ENCODE measurements at places on chromosomes 1 and 21.
A peak's percentile ranks its signal among the peaks of the same experiment; 100 is the strongest.

GRCh38 chr1:240414237-240414636, 197.7 kb downstream of the GREM2 start:
- H3K27me3 ChIP-seq, result no peaks in the 10 kb centered on the region
- no peak overlapping the region for H3K4me3 ChIP-seq
- no peaks in the 10 kb centered on the region for H3K36me3 ChIP-seq
- DNase-seq, result no peak
- H3K27ac ChIP-seq, result no peak overlapping the region
- H3K4me1 ChIP-seq, result no peaks in the 10 kb centered on the region

DNA sequence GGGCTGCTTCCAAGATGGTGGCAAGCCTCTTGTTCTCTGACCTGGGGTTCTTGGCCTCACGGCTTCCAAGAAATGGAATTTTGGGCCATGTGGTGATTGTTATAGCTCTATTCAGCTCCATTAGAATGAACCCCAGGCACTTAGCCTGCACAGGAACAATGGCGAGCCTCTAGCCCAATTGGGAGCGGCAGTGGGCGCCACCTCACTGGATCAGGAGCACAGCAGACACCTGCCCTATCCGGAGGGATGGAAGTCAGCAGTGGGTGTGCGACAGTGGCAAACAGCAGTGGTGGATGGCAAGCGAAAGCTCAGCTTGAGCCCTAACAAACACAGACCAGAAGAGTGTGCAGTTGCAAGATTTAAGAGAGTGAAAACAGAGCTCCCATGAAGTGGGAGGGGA, 230.9 kb downstream of the GPR52 start:
- no peaks in the 10 kb centered on the region for H3K4me1 ChIP-seq
- DNase-seq, result no peak
- no peaks in the 10 kb centered on the region for H3K27me3 ChIP-seq
- no peaks in the 10 kb centered on the region for H3K36me3 ChIP-seq

DNA sequence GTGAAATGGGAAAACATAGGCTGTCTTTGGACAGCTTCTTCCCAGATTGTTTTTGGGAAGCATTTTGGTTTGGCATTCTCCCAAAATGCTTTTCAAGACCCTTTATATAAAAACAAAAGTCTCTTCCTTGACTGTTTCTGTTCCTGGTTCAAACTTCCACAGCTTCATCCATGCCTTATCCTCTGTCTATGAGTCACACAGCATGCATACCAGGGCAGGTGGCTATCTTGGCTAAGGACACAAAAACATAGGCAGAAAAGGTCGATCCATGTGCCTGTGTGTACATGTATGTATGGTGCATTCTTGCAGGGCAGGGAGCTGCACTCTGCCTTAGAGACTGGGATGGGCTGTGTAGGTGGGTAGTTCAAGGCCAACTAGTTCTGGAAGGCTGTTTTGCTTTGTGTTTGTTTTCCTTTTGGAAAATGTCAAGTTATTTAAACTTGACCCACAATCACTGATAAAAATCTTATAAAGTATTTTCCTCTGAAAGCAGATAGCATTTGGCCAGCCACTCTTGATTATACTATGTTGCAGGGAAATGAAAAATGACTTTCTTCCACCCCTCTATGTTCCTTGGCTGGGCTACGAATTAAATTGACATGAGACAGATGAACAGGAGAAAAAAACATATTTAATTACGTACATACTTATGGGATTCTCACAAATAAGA, 437.0 kb downstream of the SIPA1L2 start:
- no peak overlapping the region for H3K27ac ChIP-seq
- no peak for DNase-seq
- no peaks in the 10 kb centered on the region for H3K36me3 ChIP-seq
- no peaks in the 10 kb centered on the region for H3K27me3 ChIP-seq

DNA sequence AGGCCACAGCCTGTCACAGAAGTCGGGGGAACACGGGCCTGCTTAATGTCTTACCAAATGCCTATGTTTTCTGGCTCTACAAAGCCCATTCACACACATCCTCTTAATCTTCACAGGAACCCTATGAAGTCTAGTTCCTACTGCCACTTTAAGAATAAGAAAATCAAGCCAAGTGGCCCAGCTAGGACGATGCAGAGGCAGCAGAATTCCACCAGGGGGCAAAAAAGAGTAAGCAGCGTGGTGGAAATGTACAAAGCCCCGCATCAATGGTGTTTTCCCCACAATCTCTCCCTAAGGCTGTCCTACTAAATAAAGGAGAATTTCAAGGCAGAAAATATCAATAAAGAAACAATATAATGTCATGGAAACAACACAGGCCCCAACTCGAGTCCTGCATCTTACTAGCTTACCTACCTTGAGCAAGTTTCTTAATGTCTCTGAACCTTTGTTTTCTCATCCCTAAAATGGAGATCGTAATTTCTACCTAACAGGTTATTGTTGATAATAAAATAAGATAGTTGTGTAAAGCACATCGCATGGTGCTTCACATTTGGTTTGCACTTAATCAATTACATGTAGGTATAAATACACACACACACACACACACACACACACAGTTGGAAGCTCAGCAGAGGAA, 21.4 kb downstream of the SEC16B start:
- H3K27me3 ChIP-seq, result no peaks in the 10 kb centered on the region
- no peak overlapping the region for H3K4me3 ChIP-seq
- no peak overlapping the region for H3K27ac ChIP-seq
- peaks cover 15% of the 10 kb centered on the region for H3K4me1 ChIP-seq
- peaks cover 2% of the 10 kb centered on the region for H3K36me3 ChIP-seq

DNA sequence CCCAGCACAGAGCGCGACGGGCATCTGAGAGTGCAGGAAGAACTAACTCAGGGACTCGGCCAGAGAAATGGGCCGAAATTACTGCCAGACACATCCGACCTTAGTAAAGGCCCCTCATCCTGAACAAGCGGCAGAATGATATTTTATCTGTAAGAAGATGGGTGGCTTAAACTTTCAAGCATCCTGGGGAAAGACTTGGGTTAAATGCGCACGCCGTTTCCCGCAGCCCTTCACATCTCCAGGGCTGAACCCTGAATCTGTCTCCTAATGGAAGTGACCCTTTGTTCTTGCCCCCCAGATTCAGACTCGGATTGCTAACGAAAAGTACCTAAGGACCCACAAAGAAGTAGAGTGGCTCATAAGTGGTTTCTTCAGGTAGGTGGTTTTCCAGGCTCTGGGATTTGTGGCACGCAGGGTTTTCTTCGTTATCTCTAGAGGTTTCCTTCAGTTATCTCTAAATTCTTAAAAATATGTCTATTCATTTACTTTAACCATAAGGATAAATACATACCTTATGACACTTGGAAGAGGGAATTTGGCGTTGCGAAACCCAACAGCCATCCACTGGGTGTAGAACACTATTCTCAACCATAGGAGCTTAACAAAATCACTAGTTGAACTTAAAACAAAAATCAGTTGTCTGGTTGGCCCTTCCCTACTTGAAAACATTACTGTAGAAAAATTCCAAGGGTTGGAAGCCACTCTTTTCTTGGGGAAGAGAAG, 627 bp downstream of the RIIAD1 start:
- no peak overlapping the region for H3K27ac ChIP-seq
- peaks cover 27% of the 10 kb centered on the region for H3K4me1 ChIP-seq
- H3K36me3 ChIP-seq, result no peaks in the 10 kb centered on the region
- peaks cover 18% of the 10 kb centered on the region for H3K27me3 ChIP-seq
- peak overlapping the region; percentile 44 for H3K4me3 ChIP-seq
- no peak for DNase-seq

GRCh38 chr1:74396933-74397332, 115.5 kb downstream of the LRRC53 start:
- H3K36me3 ChIP-seq, result no peaks in the 10 kb centered on the region
- H3K27me3 ChIP-seq, result no peaks in the 10 kb centered on the region
- peak overlapping the region; percentile 55 for H3K27ac ChIP-seq
- DNase-seq, result peak; percentile 25
- peaks cover 13% of the 10 kb centered on the region for H3K4me1 ChIP-seq
- H3K4me3 ChIP-seq, result no peak overlapping the region

DNA sequence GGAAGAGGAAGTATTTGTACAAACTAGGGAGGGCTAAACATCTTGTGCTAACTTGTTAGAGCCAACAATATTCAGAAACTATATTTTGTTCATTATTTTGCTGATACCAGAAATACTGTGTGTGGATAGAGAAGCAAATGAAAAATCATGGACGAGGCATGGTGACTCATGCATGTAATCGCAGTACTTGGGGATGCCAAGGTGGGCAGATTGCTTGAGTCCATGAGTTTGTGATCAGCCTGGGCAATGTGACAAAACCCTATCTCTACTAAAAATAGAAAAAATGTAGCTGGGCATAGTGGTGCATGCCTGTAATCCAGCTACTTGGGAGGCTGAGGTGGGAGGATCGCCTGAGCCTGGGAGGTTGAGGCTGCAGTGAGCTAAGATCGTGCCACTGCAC, 13.4 kb downstream of the LRRC41 start:
- no peaks in the 10 kb centered on the region for H3K4me1 ChIP-seq
- no peak overlapping the region for H3K27ac ChIP-seq
- H3K36me3 ChIP-seq, result peaks cover 57% of the 10 kb centered on the region
- no peak for DNase-seq
- H3K27me3 ChIP-seq, result no peaks in the 10 kb centered on the region

- H3K27ac ChIP-seq, result no peak within 1 kb of the TSS
- DNase-seq, result no peak
- H3K4me3 ChIP-seq, result no peak within 1 kb of the TSS
- H3K4me1 ChIP-seq, result peaks cover 69% of the 10 kb centered on the region
- H3K36me3 ChIP-seq, result no peaks in the 10 kb centered on the region
- peaks cover 10% of the 10 kb centered on the region for H3K27me3 ChIP-seq
Observed at GRCh38 chr1:46551597-46552095, at the start of gene KNCN. Gene KNCN, minus strand, starts transcription at chr1:46551647. Its CDS starts 432 bp downstream, at chr1:46551215.

GRCh38 chr1:33429856-33430691, 821 bp downstream of the PHC2 start:
- DNase-seq, result no peak
- peak overlapping the region; percentile 43 for H3K4me3 ChIP-seq
- H3K27me3 ChIP-seq, result peaks cover 11% of the 10 kb centered on the region
- H3K4me1 ChIP-seq, result peaks cover 4% of the 10 kb centered on the region
- H3K36me3 ChIP-seq, result no peaks in the 10 kb centered on the region

GRCh38 chr21:33113131-33113530, 43.2 kb downstream of the OLIG1 start:
- no peak overlapping the region for H3K27ac ChIP-seq
- peaks cover 74% of the 10 kb centered on the region for H3K4me1 ChIP-seq
- DNase-seq, result no peak
- no peaks in the 10 kb centered on the region for H3K36me3 ChIP-seq

DNA sequence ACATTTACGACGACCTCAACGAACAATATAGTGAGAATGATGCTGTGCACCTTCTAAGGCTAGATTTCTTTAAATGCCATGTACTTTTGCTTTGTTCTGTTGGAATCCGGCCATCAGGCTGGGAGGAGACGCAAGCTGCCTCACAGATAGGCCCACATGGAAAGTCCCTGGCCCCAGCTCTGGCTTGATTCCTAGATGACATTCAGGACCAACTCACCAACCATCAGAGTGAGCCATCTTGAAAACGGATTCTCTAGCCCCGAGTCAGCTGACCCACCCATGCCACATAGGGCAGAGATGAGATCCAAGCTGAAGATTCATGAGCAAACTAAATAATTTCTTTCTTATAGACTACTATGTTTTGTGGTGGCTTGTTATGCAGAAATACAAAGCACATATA, 164.4 kb downstream of the ZNF281 start:
- H3K4me1 ChIP-seq, result no peaks in the 10 kb centered on the region
- DNase-seq, result no peak

DNA sequence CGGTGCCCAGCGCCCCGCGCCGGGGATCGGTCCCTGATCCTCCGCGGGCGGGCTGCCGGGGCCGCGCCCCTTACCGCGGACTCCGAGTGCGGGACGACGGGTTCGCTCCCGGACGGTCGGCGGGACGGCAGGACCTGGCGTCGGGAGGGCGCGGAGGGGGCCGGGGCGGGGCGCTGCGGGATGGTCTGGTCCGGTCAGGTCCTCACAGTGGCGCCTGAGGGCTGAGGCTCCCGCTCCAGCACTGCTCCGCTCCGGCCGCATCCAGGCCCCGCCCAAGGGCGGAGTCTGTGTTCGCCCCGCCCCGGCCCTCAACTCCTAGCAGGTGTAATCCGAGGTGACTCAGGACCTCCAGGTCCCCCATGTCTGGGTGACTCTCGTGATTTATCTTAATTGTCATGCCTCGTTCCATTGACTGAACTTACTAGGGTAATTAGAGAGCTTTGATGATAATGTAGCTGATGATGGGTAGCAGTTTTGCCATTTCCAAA, at the start of gene RAB3B:
RAB3B (minus strand) TSS at position 223 of the 488 bp plus-strand sequence. CDS start 13,583 bp downstream, outside the sequence.
- no peak within 1 kb of the TSS for H3K27ac ChIP-seq
- peak within 1 kb of the TSS; percentile 9 for H3K4me3 ChIP-seq
- H3K36me3 ChIP-seq, result no peaks in the 10 kb centered on the region
- peaks cover 5% of the 10 kb centered on the region for H3K4me1 ChIP-seq

GRCh38 chr1:162389971-162390370, 8.4 kb downstream of the C1orf226 start:
- H3K4me3 ChIP-seq, result no peak overlapping the region
- peaks cover 30% of the 10 kb centered on the region for H3K4me1 ChIP-seq
- DNase-seq, result no peak
- H3K27me3 ChIP-seq, result no peaks in the 10 kb centered on the region
- H3K27ac ChIP-seq, result no peak overlapping the region

GRCh38 chr1:65002508-65003315, 36.4 kb upstream of the JAK1 start:
- peak; percentile 25 for DNase-seq
- peaks cover 12% of the 10 kb centered on the region for H3K27me3 ChIP-seq
- H3K4me1 ChIP-seq, result peaks cover 19% of the 10 kb centered on the region
- H3K4me3 ChIP-seq, result peak overlapping the region; percentile 52

DNA sequence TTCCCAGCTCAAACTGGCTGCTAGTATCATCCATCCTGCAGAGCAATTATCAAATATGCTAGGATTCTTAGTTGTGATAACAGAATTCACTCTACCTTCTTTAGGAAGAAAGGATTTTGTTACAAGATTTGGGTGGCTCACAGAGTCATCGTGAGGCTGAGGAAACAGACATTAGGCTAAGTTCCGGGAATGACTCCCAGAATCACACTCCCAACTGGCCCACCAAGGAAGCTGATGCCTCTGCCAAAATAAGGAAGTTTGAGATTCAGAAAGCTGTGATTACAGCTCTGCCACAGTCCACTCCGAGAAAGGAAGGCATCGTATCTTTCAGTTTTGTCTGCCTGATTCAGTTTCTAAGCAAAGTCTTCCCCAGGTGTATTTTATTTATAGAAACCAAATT, 50.6 kb upstream of the LYPLAL1 start:
- DNase-seq, result no peak
- H3K4me1 ChIP-seq, result no peaks in the 10 kb centered on the region
- H3K27ac ChIP-seq, result peak overlapping the region; percentile 33
- H3K27me3 ChIP-seq, result no peaks in the 10 kb centered on the region
- no peaks in the 10 kb centered on the region for H3K36me3 ChIP-seq

DNA sequence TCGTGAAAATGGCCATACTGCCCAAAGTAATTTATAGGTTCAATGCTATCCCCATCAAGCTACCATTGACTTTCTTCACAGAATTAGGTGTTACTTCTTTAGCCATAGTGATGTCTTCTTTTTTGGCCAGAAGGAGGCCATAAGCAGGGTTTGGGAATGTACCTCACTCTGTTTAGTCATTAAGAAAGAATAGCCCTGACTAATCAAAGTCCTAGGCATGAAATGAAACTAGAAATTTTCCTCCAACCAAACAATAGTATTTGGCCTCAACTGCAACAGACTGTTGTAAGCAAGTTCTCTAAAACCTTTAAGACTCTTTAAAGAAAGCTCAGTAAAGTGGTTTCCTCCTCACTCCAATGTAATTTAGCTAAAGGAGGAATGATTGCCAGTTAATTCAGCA, 163.9 kb downstream of the AKT3 start:
- DNase-seq, result no peak
- H3K4me1 ChIP-seq, result no peaks in the 10 kb centered on the region
- H3K27me3 ChIP-seq, result no peaks in the 10 kb centered on the region
- no peak overlapping the region for H3K4me3 ChIP-seq
- no peak overlapping the region for H3K27ac ChIP-seq
- H3K36me3 ChIP-seq, result no peaks in the 10 kb centered on the region
